NCI-H2171 (cell line): ENCODE measurements at places on chromosomes 13 and 19.

- no peak for DNase-seq
Measured at GRCh38 chr13:80527400-80527799, 186.5 kb upstream of the SPRY2 start.

- no peak for DNase-seq
Measured at GRCh38 chr13:36362914-36363313, 16.7 kb upstream of the SPART start.

DNA sequence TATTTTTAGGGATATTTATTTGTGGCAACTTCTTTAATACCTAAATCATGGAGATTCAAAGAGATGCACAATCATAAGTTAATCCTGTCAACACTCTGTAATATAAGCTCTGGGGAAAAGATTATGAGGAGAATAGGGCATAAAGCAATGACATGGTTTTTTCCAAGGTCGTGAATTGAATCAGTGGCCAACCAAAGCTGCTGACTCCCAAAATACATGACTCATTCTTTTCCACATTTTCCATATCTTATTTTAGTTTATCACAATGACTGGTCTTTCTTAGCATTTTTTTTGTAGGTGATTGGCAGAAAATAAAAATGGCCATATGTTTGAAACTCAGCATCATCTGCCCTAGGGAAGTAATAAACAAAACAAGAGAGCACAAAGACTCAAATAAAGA lies 28.5 kb upstream of the RBM26 start:
- peak; percentile 10 for DNase-seq

GRCh38 chr19:36849701-36850558 lies 746 bp upstream of the ZNF345 start:
- DNase-seq: peak; percentile 82

DNA sequence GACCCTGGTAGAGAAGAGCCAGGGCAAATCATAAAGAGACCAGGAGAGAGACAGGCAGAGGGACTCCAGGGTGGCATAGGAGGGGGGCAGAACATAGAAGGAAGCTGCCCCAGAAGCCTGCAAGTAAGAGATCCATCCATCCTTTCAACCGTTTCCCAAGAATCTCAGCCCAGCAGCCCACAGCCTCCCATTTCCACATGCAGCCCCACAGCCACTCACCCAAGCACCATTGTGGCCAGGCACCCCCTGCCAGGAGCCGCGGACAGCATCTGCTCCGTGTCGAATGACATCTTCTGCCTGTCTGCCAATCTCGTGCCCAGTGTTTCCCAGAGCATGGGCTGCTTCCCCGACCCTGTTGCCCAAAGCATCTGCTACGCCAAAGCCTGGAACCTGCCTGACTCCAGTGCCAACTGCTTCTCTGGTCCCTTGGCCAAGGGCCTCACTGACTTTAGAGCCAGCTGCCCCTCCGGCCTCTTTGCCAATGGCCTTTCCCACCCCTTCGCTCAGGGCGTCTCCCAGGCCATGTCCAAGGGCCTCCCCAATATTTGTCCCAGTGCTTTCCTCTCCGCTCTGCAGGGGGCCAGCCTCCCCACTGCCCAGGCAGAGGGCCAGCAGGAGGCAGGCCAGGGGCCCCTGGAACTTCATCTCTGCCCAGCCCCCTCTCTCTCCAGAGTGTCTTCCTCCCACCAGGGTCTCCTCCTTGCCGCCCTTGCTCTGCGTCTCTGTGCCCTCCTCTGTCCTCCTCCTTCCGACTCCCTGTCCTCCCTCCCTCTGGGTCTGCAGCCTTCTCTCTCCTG lies 420 bp downstream of the DMKN start:
- DNase-seq: no peak

- no peak for DNase-seq
Measured at GRCh38 chr13:41463838-41464602, 6.7 kb downstream of the RGCC start.

DNA sequence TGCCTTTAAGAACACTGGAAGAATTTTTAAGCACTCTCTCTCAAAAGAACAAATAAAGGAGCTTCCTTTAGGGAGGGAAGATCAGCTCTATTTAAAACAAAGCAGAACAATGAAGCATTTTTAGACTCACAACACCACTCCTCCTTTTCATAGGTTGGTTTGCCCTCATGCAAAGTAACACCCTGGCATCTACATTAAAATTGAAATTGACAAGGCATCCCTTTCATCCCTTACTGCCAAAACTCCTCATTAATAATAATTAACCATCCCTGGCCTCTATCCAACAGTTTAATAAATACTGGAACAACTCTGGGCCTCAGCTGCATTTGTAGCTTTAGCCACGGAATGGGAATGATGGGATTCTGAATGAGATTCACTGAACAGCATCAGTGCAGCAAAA lies 929.1 kb downstream of the PCDH9 start:
- no peak for DNase-seq

GRCh38 chr19:39438270-39438934 lies 2.7 kb upstream of the RPS16 start:
- no peak for DNase-seq

DNA sequence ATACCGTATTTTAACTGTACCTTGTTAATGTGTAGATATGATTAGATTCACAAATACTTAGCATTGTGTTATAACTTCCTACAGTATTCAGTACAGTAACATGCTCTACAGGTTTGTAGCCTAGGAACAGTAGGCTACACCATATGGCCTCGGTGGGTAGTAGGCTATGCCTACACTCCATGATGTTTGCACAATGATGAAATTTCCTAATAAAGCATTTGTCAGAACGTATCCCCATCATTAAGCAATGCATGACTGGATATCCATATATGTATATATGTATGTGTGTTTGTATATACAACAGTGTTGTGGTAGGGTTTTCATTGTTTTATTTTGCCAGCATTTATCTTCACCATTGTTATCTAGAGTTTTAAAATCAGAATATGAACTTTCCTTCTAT lies 119.4 kb downstream of the SLC7A1 start:
- no peak for DNase-seq

GRCh38 chr13:98879957-98880356 lies 97.9 kb downstream of the DOCK9 start:
- no peak for DNase-seq

GRCh38 chr19:49920624-49921363 lies 8.2 kb upstream of the ATF5 start:
- DNase-seq: peak; percentile 16

GRCh38 chr19:51417107-51417809 lies at the start of gene SIGLEC10:
TSS of gene SIGLEC10 (minus strand) at chr19:51417642. CDS start at chr19:51417581, 61 bp downstream.
- no peak for DNase-seq

DNA sequence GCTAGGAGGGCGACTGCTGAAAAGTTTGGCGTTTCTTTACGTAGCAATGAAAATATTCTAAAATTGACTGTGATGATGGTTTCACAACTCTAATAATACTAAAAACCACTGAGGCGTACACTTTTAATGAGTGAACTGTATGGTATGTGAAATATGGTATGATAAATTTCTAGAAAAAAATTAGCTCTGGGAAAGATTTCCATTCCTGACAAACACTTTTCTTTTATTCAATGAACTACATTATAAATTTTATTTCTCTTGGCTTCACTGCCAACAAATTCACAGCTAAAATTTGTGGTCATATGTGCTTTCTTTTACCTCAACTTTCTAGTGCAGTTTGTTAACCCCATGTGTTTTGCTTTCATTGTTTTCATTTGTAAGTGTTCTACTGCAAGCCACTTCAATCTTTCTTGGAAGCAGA lies 11.1 kb downstream of the ZC3H13 start:
- DNase-seq: no peak

DNA sequence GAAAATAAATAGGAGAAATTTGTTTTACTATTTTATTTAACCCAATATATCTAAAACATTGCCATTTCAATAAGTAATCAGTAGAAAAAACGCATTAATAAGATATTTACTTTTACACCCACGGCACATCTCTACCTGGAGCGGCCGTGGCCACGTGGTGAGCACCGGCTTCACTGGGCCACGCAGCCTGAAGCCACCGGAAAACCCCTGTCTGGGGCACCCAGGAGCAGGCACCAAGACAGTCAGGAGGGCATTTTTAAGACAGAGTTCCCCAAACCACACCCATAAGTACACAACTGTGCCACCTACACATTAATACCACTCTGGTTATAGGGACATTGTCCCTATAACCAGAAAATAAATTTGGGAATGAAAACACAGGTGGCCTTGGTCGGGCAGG lies 80.9 kb downstream of the SPACA7 start:
- DNase-seq: no peak

DNA sequence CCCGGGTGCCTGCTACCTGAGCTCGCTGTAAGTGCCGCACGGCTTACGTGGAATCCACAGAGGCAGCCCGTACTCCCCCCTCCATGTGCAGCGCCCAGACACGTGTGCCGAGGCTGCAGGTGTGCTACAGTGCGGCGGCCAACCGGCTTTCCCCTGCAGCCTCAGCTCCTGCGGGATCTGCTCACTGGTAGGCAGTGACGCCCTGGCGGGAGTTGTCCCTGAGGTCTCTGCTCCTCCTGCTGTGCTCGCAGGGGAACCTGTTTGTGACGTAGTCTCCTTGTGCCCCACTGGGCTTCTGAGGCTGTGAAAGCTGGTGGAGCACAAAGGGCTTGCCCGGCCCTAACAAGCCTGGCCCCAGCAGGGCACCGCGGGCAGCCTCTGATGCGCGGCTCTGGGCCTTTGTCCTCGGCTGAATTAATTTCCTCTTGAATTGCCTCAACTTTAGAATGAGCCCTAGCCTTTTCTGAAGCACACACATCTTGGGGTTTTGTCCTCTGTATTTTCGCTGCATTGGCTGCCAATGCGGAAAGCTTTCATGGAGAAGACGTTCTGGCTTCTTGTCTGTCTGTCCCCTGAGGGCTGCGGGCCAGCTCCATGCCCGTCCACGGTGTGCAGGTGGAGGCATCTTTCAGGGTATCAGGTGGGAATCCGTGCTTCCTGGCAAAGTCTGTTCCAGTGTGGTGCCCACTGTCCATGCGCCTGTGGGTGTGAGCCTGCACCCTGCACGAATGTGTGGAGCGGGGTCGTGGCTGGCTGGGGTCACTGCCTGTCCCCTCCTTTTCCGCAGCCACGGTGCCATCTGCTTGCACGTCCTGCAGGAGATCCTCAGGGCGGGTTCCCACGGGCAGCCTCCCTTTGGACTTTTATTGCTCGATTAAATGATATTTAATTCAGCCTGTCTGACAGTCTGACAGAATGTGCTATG lies 77.3 kb upstream of the MCF2L start:
- DNase-seq: no peak

DNA sequence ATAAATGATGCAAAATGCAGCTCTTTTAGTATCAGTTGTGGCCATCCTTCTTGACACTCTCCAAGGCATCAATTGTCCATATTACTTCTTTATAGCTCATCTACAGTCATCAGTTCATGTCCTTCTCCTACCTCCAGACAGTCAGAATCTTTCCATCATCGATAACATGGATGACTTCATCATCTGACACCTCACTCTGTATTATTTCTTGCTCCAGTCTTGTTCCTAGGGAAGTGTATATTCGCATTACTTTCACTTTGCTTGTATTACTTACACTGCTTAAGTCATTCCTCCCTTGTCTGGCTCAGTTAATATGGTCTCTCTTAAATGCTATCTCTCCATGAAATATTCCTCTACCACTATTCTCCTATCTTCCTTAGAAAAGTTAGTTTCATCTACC lies 999.1 kb upstream of the SLC10A2 start:
- no peak for DNase-seq

DNA sequence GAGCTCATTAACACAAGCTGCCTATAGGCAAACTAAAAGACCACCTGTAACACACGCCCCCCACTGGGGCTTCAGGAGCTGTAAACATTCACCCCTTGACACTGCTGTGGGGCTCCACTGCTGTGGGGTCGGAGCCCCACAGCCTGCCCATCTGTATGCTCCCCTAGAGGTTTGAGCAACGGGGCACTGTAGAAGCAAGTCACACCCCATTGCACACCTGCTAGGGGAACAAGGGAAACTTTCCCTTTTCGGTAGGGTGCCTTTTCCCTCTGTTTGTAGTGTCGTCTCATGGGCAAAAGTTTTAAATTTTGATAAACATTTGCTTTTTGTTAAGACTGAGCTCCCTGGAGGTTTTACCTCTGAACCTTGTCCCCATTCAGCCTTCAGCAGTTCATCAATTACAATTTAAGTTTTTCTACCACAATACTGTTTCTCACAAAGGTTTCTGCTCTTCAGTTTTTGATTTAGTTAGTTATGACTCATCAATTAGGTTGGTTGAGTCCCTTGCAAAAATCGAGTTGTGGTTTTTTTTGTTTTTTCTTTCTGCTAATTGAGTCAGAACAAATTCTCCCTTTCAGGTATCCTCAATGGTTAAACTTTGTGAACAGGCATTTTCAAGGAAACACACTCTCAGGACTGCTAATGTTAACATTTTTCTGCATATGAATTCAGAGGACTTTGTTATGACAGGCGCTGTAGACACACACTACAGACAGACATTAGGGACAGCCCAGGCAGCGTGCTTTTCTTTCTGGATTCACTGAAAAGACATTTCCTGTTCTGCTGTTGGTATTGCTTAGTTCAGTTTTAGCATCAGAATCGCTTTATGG lies 35.1 kb downstream of the ZNF433 start:
- no peak for DNase-seq

DNA sequence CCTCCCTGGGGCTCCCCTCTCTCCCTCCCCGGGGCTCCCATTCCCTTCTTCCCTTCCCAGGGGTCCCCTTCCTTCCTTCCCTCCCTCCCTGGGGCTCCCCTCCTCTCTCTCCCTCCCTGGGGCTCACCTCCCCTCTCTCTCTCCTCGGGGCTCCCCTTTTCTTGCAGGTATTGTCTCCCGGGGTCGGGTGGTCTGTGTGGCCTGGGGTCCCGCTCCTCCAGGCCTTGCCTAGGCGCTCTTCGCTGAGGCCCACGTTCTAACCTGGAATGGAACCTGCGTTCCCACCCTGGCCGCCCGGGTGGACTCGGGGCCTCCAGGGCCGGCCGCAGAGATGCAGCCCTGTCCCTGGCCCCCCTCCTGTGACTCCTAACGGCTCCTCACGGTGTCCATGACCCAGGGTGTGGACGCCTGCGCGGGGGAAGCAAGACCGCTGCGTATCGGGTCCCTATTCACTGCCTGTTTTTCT lies 940 bp upstream of the DCUN1D2 start:
- no peak for DNase-seq

DNA sequence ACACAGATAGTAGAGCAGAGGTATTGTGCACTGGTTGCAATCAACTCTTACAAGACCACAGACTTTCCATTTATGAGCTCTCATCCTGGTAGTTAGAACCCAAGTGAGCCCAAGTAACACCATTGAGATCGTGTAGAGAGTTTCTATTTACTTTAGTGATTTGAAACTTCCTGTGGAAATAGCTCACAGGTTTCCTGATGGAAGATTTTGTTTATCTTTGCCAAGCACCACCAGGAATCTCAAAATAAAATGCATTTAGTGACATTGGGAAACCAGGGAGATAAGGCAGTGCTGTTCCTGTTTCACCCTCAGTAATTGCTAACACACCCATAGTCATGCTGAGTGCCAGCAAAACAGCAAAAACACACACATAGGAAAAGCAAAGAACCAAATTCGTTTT lies 102.5 kb downstream of the FLT1 start:
- DNase-seq: no peak

DNA sequence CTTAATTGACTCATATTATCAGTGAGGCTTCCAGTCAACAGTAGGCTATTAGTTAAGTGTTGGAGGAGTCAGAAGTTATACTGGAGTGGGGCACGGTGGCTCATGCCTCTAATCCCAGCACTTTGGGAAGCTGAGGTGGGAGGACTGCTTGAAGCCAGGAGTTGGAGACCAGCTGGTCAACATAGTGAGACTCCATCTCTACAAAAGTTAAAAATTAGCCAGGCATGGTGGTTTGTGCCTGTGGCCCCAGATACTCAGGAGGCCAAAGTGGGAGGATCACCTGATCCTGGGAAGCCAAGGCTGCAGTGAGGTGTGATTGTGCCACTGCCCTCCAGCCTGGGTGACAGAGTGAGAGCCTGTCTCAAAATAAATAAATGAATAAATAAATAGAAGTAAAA lies 53.2 kb downstream of the COMP start:
- no peak for DNase-seq

- no peak for DNase-seq
Measured at GRCh38 chr13:29704648-29705047, 109.2 kb upstream of the SLC7A1 start.
